RPMI7951 (cell line): ENCODE measurements at places on chromosomes 16 and 17.

GRCh38 chr16:86888231-86889053 is 310.1 kb downstream of the FOXL1 start:
- no peak for DNase-seq

GRCh38 chr17:21010705-21011596 is 31.9 kb downstream of the USP22 start:
- no peak for DNase-seq

GRCh38 chr17:74759941-74760340 is 11.5 kb downstream of the NHERF1 start:
- DNase-seq = no peak

DNA sequence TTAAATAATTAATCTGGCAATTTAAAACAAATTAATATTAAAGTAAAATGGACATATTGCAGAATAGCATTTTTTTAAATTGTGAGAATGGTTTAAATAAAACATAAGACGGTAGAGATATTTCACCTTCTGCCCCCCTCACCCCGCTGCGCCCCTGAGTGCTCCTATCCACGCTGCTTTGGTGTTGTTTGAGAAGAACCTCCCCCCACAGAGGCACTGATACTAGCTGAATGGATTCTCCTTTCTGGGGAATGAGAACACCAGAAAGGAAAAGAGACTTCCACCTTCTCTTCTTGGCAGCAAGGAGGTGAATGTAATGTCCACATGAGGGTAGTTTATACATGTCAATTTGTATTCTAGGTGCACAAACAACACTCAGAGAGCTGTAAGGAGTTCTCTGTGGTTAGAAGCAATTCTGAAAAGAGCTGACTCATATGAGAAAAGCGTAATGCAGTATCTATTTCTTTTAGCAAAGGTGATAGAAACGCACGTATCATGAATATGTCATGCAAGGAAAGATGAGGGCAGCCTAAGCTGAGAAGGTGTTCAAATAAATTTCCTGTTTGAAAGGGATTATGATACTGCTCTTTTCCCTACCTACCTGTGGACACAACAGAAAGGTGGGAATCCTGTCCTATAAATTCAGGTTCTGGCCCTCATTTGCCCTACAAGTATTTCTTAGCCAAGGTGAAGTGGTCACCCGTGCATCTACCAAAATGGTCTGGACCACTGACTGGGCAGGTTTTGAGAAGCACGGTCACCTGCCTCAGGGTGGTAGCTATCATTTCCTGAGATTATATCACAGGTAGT is 126.9 kb downstream of the PARN start:
- peak; percentile 54 for DNase-seq

- no peak for DNase-seq
These were observed 237.1 kb upstream of the DYNLRB2 start for GRCh38 chr16:80303691-80304090.

- DNase-seq = no peak
These were observed 2.5 kb downstream of the TMEM92 start for GRCh38 chr17:50276588-50277356.

DNA sequence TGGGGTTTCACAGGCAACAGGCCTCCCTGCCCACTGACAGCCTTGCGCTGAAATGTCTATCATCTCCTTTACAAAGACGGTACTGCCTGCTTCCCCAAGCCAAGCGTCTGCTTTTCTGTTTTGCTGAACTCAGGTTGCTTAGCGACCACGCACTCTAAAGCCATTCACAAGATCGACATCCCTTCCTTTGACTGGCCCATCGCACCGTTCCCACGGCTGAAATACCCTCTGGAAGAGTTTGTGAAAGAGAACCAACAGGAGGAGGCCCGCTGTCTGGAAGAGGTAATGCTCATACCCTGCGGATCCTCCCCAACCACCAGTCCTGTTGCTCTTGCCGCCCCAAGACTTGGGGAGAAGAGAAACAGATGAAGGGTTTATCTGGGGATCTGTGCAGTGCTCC is 28.7 kb downstream of the TMEM186 start:
- DNase-seq = no peak

DNA sequence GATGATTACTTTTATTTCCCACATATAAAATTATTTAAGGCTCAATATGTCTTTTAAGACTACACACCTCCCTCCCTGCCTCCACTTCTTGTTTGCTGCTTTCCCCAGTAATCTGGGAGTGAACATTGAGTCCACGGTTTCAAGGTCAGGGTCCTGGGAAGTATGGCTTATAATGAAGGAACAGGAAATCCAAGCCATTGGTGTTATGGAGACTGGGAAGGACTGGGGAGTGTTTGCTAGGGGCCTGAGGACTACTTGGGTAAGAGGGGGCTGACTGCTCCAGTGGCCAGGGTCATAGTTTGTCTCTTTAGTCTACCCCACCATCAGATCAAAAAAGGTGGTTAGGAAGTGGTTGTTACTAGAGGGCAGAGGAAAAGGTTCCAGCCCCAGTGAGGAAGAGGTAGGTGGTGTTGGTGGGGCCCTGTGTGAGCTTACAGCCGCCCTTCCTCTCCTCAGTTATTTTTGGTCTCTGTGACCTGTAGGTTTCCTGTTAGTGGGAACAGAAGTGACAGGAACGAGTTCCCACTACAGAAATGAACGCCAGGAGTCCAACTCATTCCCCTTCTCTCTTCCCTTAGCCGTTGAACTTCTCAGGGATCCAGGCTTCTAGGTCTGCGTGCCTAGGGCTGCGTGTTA is 742 bp upstream of the SLC16A13 start:
- no peak for DNase-seq

GRCh38 chr16:8717892-8718415 is 43.5 kb downstream of the ABAT start:
- no peak for DNase-seq

DNA sequence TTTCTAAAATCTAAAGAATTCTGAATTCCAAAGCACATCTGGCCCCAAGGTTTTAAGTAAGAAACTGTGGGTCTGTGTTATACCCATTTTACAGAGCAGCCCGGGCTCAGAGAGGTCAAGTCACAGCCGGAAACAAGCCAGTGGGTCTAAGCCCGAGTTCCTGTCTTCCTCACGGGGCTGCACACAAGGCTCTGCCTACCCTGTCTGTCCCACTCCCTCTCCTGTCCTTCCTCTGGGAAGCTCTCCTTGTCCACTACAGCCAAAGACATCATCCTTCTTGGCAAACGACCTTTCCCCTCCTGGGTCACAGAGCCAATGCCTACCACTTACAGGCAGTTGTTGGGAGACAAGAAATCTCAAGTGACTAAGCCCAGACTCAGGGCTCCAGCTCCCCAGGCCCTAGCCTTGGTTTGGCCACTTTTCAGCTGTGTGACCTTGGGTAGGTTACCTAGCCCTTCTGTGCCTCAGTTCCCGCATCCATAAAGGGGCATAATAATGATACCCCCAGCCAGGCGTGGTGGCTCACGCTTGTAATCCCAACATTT is 55.6 kb upstream of the MAP3K14 start:
- peak; percentile 48 for DNase-seq

GRCh38 chr16:2472885-2473445 is 1.9 kb downstream of the NTN3 start:
- no peak for DNase-seq

DNA sequence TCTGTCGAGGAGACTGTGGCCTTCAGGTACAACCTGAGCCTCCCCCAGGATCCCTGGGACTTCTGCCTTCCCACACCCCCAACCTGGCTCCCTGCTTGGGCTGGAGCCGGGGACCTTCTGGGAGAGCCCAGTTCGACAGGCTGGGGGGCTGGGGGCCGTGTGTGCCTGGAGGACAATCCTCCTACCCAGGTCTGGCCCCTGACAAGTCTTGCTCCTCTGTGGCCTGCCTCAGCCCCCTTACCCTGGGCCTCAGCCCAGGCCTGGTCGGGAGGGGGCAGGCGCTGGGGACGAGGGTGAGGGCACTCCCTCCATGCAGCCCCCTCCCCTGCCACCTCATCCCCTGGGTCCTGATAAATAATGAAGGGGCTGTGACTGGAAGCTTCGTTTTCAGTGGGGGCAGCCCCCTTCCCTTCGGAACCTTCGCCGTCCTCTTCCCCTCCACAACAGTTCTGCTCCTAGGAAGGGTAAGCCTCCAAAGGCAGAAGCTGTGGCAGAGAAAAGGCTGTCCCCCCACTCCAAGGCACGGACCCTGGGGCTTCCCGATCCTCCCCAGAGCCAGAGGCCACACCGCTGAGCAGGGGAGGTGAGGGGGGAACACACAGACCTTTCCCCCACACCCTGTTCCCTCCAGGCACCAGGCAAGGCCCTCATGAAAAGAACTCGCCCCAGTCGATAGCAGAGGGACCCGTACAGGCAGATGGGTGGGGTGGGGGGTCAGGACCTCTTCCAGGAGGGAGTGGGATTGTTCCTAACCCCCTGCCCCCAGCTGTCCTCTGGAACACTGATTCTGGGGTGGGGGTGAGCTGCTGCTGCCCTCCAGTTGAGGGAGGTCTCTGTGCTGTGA is 5.0 kb upstream of the BAHCC1 start:
- DNase-seq = no peak

DNA sequence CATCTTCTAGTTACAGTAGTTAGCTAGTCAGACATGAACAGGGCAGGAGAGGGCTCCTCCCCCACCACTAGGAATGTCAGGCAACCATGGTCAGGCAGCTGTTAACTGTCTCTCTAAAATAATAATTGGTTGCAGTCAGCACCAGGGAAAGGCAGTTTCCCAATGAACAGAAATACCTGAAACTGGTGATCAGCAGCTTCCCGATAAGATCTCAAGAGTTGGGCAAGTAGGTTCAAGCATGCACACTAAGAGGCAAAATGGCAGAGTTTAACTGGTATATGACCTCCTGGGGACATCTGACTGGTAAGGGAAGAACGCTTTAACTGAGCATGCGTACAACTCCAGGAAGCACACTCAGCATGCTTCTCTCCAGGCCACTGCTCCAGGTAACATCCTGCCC is 12.6 kb upstream of the XYLT1 start:
- no peak for DNase-seq

GRCh38 chr16:73846356-73846755 is 450.3 kb upstream of the PSMD7 start:
- DNase-seq = no peak

DNA sequence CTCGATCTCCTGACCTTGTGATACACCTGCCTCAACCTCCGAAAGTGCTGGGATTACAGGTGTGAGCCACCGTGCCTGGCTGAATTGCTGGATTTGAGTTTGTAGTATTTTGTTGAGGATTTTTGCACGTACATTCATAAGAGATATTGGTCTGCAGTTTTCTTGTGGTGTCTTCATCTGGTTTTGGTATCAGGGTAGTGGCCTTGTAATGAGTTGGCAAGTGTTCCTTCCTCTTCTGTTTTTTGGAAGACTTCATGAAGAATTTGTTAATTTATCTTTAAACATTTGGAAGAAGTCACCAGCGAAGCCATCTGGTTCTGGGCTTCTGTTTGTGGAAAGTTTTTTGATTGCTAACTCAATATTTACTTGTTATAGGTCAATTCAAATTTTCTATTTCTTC is 26.9 kb downstream of the SPNS3 start:
- DNase-seq = no peak

DNA sequence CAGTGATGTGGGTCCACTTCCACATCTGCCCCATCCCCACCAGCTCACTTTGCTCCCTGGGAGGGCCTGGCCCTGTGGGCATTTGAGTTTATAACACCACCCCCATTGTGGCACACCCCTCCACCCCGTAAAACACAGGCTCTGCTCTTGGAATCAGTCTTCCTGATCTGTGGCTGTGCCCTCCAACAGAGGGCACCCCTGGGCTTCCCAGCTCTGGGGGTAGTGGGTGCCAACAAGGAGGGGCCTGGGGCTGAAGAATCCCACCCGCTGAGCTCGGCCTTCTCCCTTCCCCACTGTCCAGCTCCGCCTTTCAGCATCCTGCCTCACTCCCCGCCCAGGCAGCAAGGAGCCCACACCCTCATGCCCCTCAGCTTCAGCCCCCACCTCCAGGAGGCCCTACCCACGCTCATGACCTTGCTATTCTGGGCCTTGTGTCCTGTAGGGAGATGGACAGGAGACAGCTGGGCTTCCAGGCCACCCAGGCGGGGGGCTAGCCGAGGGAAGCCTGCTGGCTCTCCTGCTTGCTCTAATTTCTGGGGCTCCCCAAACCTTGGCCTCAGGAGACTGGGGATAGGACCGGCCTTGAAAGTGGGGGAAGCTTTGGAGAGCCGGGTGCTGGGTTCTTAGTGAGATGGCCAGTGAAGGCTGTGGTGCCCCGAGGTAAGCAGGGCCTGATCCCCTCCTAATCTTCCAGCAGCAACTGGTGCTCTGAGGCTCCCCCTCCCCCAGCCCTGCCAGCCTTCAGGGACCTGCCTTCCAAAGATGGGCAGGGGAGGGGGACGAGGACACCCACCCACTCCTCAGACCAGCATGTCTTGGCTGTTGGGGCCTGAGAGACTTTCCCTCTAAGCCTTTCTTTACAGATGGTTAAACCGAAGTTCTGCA is 2.9 kb upstream of the ATP2A1 start:
- no peak for DNase-seq

- no peak for DNase-seq
These were observed 152.7 kb downstream of the RAB11FIP4 start for GRCh38 chr17:31544186-31544585.

DNA sequence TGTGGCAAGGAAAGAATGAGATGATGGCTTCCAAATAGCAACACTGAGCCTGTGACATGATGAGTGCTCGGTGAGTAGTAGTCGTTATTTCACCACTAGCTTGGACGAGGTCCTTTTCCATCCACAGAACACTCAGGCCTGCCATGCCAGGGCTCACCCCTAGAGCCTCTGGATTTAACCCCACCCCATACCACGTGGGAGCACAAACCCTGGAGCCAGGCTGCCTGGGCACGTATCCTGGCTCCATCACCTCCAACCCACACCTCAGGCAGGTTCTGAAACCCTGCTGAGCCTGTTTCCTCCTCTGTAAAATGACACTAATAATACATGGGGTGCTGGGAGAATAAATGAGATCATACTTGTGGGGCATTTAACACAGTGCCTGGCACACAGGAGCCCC is 192.4 kb downstream of the KATNIP start:
- DNase-seq = no peak

DNA sequence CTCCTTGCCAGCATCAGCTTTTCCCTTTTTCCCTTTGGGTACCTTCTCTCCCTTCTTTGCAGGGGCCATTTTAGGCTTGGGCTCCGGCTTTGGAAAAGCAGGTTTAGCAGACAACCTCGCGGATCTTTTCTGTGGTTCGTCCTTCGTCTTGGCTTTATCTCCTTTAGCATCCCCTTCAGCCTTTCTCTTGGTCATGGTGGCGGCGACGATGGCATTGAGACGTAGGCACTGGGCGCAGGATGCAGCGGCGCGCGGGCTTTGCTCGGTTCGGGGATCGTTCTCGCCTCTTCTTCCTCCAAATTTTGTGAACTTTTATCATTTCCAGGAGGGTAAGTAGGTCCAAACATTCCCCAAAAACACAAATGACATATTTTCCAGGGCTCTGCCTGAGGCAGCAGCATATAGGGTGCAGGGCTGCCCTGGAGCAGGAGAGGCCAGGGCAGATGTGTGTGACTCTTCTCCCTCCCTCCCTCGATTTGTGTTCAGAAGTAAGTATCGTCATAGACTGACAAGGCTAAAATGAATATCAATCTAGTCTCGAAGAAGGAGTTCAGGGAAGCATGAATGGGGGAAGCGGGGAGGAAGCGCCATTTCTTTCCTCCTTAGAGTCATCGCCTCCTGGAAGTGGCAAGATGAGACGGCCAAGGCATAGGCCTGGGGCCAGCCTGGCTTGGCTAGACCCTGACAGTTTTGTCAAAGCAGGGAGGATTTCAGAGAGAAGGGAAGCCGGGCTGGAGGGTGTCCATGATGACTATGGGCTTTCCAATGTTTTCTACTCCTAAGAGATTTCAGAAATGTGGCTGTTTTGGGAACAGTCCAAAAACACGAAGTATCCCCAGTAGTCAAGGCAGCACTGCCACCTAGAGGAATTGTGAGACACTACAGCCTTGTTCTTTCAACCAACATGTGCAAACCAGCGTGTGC is 13.2 kb downstream of the CHCT1 start:
- peak; percentile 83 for DNase-seq
